Pancreas (tissue), 10 donors: ENCODE measurements at places on chromosomes 11 and 22. TPM values are rescaled to one million over a fixed set of nuclear protein-coding genes. Genes with fewer than 3 reads are reported as not detected.

ALDH3B1 gene
- total RNA-seq, result 8.4 TPM

PELI3 gene
- total RNA-seq, result 6.5 TPM

DNA sequence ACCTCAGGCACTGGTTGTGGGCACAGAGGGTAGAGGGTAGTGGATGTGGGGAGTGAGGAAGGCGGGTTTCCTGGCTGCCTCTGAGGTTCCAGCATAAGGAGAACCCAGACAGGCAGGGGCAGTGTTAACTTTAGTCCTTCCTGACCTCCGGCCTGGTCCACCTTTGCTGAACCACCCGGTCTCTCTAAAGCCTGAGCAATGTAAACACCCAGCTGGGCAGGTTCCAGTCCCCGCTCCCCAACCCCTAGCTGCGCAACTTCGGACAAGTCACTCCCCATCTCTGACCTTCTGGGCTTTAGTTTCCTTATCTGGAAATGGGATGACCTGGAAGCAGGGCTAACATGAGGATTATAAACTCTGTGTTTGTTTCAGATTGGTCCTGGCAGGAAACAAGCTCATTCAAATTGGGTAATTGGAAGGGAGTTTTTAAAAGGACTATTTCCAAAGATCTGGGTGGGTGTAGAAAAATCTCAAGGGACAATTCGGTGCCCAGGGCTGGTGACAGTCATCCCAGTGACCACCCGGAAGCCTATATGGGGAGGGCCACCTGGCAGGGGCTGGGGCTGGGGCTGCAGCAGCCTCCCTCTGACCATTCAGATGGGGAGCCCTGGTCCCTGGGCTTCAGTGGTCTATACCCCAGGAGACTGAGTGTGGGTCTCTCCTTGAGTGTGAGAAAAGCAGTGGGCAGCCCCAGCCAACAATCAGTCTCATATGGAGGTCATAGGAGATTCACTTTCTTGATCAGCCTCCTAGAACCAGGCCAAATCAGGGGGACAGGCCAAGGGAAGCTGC, 108.3 kb upstream of the SYT13 start:
- no peak for DNase-seq

OR52B2 gene
- total RNA-seq, result not detected

GRCh38 chr11:111367411-111368284, 11.4 kb downstream of the POU2AF1 start:
- DNase-seq, result no peak

DNA sequence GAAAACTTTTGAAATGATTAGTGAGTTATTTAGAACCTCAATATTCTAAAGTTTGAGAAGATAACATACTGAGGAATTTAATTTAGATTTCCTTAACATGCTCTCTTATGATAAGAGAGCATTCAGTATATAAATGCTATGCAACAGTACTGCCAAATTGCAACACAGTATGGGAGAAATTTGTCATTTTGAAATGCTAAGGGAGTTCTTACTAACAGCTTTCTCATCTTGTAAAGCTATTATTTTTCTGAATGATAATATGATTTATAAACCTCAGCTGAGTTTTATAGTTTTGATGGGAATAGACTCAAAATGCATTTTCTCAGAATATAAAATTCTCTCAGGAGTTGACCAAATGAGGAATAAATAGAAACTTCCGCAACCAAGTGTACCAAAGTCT, 108.4 kb downstream of the SPON1 start:
- no peak for DNase-seq

TEX12 gene
- total RNA-seq, result not detected

MAPK8IP1 gene
- total RNA-seq, result 27.7 TPM

KCNK4 gene
- total RNA-seq, result not detected
